ENCODE measurements at places on chromosomes 4 and X. TPM values are rescaled to one million over a fixed set of nuclear protein-coding genes. Genes with fewer than 3 reads are reported as not detected.

DNA sequence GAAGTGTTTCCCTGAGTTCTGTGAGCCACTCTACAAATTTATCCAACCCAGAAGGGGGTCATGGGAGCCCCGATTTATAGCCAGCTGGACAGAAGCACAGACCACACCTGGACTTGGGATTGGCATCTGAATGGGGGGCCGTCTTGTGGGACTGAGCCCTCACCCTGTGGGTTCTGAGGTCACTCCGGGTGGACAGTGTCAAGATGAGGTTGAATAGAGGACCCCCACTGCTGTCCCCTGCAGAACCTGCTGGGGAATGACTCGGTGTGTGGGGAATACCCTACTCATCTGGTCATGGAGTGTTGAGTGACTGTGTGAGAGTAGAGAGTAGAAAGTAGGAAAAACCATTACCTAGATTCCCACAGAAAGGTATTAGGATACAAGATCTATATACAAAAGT lies 67.5 kb downstream of the ZFYVE28 start:
- DNase-seq = no peak

DNA sequence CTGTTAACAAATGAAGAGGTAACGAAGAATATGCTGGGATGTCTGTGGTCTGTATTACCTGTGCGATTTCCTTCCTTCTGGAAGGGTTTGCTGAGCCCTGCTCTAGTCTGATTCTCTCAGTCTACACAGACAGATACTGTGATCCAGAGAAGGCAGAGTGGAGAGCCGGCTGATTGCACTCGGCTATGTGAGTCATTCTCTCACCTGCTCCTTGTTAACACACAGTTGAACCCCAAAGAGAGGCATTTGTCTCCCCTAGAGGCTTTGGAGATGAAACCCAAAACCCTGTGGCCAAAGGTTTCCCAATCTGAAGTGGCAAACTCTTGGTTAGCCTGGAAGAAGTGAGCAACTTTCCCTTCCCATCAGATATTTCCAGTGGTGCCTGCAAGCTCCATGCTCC lies 78.1 kb upstream of the GPC4 start:
- DNase-seq = no peak

GRCh38 chrX:113594123-113594841 lies 753.7 kb upstream of the AMOT start:
- DNase-seq = no peak

- no peak for DNase-seq
These were observed 48.3 kb upstream of the WDR1 start for GRCh38 chr4:10164877-10165283.

FAM133A gene
- not detected for polyA plus RNA-seq

GPC3 gene
- not detected for polyA plus RNA-seq

MAGEB2 gene
- not detected for polyA plus RNA-seq

All from B cell (primary cell).